ENCODE measurements at places on chromosomes 16 and 17.

DNA sequence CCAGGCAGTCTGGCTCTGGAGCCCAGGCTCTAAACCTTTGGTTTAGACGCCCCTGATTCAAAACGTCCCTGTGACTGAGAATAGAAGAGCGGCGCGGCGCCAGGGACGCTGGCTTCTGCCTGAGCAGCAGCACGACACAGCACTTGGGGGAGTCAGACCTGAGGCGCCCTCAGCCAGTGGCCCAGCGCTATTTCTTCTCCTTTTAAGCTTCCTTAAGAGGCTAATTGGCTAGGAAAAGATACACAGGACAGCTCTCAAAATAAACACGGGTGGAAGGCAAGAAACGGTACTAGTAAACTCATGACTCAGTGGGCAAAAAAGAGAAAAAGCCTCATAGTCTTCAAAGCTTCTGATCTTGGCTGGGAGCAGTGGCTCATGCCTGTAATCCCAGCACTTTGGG is 34.9 kb downstream of the GTF3C1 start:
- no peak for DNase-seq

- DNase-seq = no peak
Measured at GRCh38 chr17:59341922-59342321, 10.5 kb downstream of the YPEL2 start.

DNA sequence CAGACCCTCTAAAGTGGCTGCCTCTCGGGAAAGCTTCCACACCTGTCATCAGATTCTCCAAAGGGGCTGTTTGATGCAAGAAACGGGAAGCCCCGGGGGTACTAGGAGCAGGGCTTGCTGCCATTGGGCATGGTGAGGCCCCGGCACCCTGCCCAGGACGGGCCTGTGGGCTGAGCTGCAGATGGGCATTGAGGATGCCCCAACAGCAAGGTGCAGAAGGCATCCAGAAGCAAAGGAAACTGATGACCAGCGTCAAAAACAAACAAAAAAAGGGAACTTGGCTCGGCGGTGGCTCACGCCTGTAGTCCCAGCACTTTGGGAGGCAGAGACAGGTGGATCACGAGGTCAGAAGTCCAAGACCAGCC is 1.5 kb upstream of the LIMD2 start:
- DNase-seq = no peak

DNA sequence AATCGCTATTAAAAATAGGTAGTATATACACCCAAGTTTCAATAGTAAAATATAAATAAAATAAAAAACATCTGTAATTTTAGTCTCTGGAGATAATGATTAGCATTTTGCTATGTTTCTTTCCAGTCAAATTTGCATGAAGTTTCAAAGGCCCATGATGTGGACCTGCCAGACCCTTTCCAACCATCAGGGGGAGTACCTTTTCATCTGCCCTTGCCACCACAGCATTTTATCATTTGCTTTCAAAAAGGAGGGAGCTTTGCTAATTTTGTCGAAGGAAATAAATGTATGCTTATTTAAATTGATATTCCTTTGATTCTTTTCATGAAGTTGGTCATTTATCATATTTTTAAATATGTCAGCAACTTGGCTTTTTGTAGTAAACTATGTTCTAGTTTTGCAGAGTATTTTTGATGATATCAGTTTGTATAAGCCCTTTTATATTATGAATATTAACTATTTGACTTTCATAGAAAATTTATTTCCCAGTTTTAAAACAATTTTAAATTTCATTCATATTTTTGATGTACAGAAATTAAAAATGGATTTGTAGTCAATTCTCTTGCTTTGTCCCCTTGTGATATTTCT is 115.2 kb upstream of the NETO2 start:
- no peak for DNase-seq

- DNase-seq = no peak
Measured at GRCh38 chr16:55273959-55274358, 50.0 kb upstream of the IRX6 start.

DNA sequence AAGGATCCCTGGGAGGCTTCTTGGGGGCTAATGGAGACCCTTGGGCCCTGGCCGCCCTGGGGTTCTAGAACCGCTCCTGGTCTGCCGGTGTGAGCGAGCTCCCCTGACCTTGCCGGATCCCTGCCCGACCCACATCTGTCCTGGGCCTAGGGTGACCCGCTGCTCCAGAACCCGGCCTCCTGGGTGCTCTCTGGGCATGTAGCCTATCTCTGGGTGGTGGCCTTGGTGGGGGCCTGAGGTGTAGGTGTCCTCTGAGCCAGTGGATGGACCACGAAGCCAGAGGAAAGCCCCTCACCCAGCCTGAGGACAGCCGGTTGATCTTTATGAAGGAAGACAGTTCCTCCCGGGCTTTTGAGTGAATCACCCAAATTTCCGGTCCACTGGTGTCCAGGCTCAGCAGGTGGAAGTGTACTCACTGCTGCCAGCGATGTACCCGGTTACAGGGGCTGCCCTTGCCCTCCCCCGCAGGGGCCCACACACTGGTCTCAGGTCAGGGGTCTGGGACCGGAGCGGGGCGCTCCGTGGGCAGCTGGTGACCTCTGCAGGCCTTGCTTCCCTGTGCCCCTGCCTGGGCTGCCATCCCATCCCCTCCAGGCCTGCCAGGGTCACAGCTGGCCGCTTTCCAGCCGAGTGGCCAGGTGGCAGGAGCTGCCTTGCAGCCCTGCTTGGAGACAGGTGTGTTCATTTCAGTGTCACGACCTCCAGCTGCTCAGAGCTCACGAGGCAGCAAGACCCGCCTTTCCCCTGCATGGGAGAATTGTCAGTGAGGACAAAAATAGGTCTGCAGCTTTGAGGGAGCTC is 10.5 kb upstream of the GSE1 start:
- no peak for DNase-seq

DNA sequence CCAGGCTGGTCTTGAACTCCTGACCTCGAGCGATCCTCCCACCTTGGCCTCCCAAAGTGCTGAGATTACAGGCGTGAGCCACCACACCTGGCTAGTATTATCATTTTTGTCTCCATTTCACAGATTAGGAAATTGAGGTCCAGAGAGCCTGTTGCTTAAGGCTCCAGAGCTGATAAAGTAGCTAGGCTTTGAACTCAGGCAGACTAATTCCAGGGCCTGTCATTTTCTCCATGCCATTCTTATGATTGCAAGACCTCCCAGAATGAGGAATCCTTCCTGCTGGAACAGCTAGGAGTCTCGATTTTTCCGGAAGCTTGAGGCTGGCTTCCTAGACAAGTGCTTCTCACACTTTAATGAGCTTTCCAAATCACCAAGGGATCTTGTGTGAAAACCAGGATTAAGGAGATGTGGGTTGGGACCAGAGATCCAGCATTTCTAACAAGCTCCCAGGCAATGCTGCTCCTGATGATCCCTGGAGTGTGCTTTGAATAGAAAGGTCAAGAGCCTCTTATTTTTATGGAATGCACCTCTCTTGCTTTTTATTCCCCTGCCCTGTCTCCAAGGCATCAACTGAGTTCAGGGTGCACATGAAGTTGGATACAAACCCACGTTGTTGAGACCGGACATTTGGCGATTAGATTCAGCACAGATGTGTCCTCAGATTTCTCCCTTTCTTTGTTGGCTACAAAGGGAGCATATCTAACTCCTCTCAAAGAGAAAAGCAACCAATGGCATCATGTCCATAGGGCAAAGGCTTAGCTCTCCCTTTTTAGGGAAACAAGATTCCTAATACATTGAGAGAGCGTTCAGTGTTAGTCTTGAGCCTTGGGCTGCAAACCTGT is 40.3 kb upstream of the FAM20A start:
- no peak for DNase-seq

- no peak for DNase-seq
Measured at GRCh38 chr17:66462010-66462409, 159.6 kb downstream of the PRKCA start.

DNA sequence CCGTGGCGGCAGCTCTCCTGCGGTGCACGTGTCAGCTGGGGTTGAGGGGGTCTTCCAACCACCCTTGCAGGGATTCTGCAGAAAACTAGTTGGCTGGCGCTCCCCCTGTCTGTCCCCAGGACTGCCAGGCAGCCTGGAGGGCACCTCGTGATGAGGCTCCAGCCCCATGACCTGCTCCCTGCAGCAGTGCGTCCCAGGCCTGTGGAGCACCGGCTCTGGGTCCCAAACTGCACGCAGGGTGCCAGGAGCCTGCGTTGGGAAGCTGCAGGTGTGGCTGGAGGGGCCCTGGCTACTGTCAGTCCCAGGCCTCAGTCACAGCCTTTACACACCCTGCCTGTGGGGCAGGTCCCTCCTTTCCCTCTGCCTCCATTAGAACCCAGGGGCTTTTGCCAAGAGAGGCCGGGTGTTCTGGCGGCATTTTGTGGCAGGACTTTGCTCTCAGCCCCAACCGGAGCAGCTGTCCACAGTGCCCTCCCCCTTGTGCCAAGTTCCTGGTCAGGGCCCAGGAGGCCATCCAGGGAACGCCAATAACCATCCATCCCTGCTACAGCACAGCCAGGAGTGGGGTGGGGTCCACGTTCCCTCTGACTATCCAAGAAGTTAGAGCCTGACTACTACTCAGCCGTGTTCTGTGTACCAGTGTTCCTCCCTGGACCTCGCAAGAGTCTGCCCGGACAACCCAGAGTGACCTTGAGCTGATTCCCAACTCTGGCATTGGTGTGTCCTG is 9.2 kb downstream of the CHMP6 start:
- no peak for DNase-seq

GRCh38 chr16:12010388-12011251 is 34.1 kb downstream of the SNX29 start:
- DNase-seq = no peak

DNA sequence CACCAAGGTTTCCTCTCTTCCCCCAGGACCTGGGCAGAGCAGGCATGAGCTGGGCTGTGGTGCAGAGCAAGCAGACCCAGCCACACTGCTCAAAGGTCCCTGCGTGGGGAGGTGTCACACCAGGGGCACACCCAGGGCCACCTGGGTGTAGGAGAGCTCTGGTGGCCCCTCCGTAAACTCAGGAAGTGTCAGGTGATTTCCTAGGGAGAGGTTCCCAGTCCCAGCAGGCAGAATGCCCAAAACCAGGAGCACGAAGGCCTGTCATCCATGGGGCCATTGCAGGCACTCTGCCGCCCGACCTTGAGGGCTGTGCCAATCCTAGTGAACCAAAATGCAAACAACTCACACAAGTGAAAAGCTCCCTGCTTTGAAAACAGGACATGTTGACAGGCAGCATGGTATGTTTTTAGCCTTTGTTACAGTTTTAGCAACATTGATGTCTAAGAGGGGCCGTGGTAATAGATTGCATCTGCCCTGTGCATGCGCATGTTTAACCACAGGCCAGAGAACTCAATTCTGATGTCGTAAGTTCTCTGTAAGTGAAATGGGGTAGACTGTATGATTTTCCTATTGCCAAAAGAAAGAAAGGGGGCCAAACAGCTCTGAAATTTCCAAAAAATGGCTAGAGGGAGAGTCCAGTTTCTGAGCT is 21.3 kb downstream of the CIBAR2 start:
- DNase-seq = no peak

DNA sequence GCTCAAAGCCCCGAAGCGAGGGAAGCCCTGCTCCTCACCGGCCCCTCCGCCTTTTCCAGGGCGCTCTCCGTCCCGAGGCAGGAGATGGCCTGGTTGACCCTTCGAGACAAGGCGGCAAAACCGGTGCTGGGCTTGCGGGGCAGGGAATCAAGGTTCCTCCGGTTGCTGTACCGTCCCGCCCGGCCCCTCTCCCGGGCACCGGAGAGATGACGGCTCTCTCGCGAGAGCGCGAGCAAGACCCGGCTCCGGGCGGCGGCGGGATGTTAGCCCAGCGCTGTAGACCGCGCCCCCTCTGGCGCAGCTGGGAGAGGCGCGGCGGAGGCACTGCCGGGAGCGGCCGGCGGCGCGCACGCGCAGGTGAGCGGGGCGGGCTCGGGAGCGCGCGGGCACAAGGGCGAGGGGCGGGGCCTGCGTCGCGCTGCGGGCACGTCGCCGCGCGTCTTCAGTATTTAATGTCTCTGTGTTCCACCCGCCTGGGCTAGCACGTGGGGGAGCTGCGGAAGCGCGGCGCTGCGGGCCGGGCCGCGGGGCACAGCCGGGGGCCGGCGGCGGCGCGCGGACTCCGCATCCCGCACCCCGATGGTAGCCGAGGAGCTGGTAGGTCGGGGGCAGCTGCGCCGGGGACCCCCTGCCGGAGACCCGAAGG is at the start of gene AKAP1:
AKAP1 (plus strand) TSS at position 445 of the 646 bp plus-strand sequence. CDS start 20,219 bp downstream, outside the sequence.
- DNase-seq = peak; percentile 73

DNA sequence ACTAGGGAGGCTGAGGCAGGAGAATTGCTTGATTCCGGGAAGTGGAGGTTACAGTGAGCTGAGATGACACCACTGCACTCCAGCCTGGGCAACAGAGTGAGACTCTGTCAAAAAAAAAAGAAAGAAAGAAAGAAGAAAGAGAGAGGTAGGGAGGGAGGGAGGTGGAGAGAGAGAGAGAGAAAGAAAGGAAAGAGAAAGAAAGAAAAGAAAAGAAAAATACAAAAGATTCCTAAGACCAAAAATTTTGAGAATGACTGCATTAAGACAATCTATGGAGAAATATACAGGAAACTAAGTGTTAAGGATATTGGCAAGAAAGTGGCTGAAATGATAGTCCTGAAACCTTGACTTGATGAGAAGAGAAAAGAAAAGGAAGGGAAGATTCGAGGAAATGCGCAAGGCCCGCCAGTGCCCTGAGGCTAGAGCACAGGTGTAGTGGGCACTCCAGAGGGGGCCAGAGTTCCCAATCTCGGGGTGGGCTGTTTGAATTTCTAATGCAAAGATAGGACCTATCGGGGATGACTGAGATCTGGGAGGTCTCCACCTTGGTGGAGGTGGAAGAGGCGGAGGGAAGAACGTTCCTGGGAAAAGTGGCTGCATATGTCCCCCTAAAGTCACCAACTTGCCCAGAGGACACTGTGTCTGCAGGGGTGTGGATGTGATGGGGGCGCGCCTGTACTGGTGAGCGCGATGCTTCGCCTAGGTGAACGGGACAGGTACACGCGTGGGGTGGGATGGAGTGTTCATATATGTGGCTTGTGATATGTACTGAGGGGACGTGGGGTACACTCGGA is 654 bp upstream of the SCNN1B start:
- DNase-seq = no peak

DNA sequence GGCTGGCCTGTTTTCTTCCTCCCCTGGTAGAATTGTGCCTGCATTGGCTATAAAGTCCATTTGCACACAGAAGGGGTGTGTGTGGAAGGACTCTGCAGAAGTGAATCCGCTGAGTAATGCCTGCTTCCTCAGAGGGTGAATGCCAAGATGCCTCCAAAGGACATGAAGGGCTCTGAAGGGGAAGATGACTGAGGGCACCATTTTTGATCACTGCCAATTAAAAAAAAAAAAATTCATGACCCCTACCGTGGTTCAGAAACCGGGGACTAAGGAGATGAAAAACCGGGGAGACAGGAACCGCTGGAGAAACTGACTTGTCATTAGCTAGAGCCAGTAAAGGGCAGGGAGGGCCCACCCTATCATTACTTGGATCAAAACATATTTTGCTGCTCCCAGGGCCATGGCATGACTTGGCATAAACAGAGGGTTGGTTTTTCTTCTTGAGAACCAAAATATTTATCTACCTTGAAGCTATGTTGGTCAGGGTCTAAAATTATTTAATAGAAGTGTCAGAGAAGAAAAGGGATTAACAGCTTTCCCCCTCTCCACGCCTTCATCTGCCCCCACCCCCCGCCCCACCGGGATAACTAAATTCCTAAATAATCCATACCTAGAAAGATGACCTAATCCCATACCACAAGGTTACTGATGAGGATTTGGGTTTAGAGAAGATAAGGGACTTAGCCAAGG is 3.6 kb upstream of the USP7 start:
- DNase-seq = no peak

- DNase-seq = no peak
Measured at GRCh38 chr16:2157480-2158261, 2.1 kb downstream of the TRAF7 start.

- DNase-seq = peak; percentile 31
Measured at GRCh38 chr17:43024407-43025289, at the start of gene RND2. Gene RND2, plus strand, starts transcription at chr17:43025231. Its CDS starts 117 bp downstream, at chr17:43025348.

All from epithelial cell of prostate (primary cell).